ENCODE measurements at places on chromosomes 16 and 17.

DNA sequence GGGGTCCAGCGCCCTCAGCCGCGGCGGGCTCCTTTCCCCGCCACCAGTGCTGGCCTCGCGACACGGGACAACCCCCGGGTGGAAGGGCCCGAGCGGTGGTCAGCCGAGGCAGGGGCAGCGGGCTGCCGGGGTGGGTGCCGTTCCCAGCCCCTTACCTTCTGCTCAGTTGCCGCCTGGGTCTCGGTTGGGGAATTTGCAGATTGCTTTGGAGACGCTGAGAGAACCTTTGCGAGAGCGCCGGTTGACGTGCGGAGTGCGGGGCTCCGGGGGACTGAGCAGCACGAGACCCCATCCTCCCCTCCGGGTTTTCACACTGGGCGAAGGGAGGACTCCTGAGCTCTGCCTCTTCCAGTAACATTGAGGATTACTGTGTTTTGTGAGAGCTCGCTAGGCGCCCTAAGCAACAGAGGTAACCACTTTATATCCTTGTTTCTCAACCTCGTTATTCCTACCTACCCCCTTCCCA lies 381 bp downstream of the CTNS start:
- no peak for DNase-seq

- no peak for DNase-seq
Observed at GRCh38 chr17:47823519-47823918, 1.9 kb upstream of the OSBPL7 start.

DNA sequence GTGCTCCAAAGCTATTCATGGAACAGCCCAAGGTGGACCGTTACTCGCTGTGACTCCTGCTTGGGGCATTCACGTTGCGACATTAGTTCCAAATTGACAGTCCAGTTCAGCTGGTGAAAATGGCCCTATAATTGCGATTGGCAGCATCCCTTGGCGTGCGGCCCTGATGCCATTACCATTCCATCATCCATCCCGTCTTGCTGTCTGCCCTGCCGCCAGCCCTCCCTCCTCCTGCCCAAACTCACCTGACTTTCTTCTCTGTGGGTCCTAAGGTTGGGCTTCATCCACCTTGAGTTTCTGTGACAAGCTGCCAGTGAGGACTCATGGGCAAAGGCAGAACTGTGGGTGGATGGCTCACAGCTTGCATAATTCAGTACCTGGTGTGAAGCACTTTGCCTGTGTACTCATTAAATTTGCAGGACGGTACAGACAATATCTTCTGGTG lies 104.6 kb downstream of the RPTOR start:
- no peak for DNase-seq

- DNase-seq, result no peak
Observed at GRCh38 chr16:2437032-2437790, 8.0 kb downstream of the CCNF start.

GRCh38 chr17:73420897-73421296 lies 109.1 kb upstream of the CDC42EP4 start:
- DNase-seq, result no peak

- no peak for DNase-seq
Observed at GRCh38 chr17:69561462-69561861, 147.0 kb downstream of the MAP2K6 start.

DNA sequence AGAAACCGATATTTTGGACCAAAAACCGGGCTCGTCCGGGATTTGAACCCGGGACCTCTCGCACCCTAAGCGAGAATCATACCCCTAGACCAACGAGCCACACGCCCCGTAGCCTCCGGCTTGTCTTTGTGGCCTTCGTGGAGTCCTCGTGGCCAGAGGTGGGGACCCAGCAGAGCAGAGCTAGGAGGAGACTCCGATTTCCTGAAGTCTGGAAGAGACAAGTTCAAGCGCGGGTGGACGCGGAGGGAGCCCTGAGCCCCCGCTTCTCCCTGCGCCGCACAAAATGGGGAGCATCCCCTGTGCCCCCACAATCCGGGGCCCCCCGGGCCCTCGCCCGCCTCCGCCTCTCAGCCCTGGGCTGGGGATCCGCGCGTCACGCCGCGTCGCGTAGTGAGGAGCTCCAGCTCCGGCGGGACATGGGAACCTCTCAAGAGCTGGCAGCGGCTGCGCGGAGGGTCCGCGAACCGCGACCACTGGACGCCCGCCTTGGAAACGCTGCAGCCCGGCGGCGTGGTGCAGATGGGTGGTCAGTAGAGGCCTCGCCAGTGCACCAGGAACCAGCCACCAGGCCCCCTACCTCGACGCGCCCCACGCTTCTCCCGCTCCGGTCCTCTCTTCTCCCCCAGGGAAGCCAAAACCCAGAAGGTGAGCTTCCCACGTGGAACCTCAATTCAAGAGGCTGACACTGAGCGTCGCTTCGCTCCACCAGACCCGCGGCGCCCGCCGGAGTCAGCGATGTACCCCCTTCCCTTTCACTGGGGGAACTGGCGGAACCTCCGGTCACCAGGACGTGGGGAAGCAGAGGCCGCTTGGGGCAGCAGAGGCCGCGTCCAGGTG lies 5.2 kb upstream of the OR1F1 start:
- DNase-seq, result no peak

GRCh38 chr16:14140923-14141322 lies 69.8 kb downstream of the MRTFB start:
- no peak for DNase-seq

DNA sequence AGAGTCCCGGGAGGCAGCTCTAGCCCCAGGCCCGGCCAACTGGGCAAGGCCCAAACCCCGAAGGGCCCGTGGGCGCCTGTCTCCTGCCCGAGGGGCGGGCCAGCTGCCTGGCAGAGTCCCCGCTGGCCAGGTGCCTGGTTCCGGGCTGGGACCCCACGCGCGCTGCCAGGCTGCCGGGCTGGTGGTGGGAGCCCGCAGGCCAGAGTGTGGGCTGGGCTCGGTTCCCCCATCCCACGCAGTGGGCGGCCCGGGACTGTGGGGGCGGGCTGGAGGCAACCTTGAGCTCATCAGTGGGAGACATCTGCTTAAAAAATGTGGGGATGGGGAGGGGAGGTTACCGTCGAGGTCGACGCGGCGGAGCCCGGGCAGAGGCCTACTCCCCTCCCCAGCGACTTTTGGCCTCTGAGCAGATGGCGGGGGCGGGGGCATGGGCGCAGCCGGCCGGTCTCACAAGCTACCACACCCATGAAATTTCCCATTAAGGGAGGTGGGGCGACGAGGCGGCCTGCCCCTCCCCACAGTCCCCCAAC lies 176.4 kb upstream of the GSE1 start:
- no peak for DNase-seq

DNA sequence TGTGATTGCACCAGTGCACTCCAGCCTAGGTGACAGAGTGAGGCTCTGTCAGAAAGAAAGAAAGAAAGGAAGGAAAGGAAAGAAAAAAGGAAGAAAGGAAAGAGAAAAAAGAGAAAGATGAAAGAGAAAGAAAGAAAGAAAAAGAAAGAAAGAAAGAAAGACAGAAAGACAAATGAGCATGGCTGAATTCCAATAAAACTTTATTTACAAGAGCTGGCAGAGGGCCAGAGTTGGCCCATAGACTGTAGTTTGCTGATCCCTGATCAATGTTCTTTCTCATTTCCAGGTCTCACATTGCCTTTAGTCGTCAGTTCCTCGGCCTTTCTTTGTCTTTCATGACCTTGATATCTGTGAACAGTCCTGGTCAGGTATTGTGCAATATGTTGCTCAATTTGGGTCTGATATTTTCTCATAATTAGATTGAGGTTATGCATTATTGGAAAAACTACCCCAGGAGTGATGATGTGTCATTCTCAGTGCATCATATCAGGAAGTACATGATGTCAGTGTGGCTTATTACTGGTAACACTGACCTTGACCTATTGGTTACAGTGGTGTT lies 68.5 kb upstream of the MED9 start:
- DNase-seq, result no peak

GRCh38 chr17:54662978-54663876 lies 237.4 kb upstream of the TOM1L1 start:
- DNase-seq, result no peak

DNA sequence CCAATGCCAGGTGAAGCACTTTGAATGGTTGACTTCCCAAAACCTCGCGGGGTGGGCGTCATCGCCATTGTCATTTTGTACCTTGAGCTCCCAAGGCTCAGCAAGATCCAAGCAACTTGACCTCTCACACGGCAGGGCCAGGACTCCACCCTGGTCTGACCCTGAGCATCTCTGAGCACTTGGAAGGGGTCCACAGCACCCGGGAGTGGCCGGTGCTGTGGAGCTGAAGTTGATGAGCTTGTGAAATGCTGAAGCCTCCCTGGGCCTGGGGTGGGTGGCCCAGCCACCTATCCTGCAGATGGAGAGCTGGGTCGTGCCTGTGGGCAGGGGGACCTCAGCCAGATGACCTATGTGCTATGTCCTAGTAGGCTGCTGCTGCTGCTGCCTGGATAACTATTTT lies 283.3 kb upstream of the FOXF1 start:
- no peak for DNase-seq

DNA sequence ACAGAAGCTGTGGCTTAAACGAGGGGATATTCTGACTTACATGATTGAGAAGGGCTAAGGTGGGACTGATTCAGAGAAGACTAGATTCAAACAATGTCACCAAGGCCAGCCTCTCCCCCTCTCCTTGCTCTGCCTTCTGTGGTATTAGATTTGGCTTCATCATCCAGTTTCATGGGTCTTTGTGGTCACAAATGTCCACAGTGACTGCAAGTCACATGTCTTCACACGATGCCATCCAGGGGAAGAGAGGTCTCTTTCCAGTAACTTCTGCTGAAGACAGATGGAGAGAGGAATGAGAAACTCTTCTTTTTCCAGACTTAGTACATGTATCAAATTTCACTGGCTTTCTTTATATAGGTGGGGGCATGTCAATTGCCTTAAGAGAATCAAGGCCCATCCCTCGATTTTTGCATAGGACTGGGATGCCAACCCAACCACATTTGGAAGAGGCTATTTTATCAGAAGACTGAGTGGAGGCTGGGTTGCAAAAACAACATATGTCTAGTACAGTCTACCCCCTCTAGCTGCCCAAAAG lies 57.3 kb upstream of the HNF1B start:
- no peak for DNase-seq

- no peak for DNase-seq
Observed at GRCh38 chr17:81720267-81721071, 8.4 kb downstream of the SLC25A10 start.

GRCh38 chr16:14585287-14585686 lies 44.8 kb downstream of the PARN start:
- no peak for DNase-seq

DNA sequence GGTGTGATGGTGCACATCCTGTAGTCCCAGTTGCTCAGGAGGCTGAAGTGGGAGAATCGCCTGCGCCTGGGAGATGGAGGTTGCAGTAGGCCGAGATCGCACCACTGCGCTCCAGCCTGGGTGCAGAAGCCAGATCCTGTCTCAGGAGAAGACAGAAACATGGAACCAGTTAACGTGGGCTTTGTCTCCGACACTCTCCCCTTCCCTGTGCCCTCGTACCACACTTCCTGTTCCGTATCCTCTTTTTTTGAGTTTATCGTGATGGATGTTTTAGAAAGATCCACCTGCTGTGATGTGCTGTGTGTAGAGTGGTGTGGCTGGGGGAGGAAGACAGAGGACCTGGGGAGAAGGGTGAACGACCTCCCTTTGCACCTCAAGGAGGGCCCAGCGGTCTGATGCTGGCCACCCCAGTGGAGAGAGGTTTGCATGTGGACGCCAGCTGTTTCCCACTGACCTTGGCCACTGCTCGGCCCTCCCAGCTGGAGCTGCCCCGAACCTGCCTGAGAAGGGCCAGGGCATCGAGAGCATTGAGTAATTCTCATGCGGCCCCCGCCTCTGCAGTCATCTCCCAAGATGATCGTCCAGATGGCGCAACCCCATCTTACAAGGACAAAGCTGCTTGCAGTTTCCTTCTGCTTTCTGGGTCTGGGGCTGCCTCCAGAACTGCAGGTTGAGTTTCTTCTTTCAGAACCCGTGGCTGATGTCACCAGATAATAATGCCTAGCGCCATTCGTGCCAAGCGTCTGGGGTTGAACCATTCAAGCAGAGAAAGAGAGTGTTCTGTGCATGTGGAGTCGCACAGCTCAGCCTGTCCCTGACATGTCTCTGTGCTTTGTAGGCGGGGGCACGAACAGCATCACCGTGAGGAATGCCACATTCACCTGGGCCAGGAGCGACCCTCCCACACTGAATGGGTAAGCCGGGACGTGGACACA lies 126.3 kb downstream of the ABCC1 start:
- DNase-seq, result no peak

DNA sequence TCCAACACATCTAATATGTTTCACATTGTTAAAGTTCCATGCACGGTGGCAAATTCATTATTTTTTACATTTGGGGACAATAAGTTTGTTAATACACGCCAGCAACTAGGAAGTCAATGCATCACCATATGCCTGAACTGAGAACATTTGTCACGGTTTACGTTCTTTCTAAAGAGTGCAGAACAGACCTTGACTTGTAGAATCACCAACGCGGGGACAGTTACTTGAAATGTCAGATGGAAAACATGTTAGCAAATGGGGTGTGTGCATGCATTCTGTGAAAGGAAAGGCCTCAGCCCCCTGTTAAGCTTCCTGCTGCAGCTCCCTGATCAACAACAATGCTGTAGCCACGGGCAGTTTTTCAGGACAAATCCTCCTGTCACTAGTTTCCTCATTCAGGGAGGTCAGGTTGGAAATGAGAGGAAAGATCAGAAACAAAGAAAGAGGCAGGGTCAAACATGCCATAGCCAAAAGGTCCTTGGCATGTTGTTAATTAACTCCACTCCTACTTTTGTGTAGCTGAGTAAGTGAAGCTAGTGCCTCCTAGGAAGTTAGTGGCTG lies 18.4 kb downstream of the SMIM36 start:
- DNase-seq, result no peak

GRCh38 chr16:58732545-58733247 lies 1.4 kb downstream of the GOT2 start:
- no peak for DNase-seq

DNA sequence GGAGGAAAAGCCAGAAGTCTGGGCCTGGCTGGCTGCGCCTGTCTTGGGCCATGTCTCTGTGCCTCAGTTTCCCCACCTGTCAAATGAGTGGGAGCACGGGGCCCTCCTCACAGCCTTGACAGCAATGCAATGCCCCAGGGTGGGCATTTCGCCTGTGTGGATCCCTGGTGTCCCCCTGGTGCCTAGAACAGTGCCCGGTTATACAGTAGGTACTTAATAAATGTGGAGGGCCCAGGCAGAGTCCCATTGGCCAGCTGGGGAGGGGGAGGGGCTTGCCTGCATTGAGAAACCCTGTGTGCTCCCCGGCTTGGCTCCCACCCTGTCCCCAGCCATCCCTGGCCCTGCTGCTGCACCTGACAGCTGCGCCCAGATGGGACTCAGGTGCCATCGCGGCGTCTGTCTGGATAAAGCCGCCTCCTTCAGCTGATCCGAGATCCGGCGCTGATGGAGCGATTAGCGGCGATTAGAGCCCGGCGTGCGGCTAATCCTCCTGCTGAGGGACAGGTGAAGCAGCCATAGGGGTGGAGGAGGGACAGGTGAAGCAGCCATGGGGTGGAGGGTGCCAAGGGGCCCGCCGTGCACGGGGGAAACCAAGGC lies 12.4 kb downstream of the ZFPM1 start:
- no peak for DNase-seq

GRCh38 chr17:62140376-62140775 lies 75.3 kb upstream of the MED13 start:
- no peak for DNase-seq
